GM23338 (cell line): ENCODE measurements at places on chromosomes 4 and X. TPM values are rescaled to one million over a fixed set of nuclear protein-coding genes. Genes with fewer than 3 reads are reported as not detected.

DNA sequence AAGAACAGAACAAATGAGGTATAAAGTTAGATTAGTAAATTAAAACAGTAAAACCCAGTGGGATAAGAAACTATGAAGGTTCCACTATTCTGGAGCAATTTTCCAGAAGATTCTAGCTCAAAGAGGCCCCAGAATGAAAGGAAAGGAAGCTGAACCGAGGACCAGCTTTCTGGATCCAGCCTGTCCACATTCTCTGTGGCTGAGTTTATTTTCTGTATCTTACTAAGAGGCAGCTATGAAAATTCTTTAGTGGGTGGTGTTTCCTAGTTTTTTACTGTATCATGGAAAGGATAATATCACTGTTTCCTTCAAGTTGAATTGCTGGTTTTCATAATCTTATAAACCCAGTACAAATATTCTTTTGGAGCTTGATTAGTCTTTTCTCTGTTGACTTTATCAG is 11.8 kb downstream of the DAPP1 start:
- no peak for DNase-seq

DNA sequence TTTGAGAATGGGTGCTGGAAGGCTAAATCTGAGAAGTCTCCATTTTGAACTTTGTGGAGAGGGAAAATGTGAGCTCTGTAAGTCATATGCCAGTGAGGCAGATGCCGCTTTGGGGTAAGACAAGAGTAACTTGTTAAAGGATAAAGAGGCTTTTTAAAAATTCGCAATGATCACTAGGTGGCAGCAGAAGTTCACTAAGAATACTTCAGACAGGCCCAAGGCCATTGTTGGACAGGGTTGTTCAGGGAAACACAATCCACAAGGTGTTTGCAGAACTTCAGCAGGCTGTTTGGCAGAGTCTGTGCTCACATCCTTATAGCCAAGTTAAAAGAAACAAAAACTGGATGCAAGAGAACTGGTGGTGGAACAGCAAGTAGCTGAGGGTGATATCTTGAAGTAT is 13.7 kb upstream of the PIGA start:
- peak; percentile 76 for DNase-seq

GRCh38 chrX:97849951-97850350 is 966.2 kb downstream of the RPA4 start:
- DNase-seq: no peak

DNA sequence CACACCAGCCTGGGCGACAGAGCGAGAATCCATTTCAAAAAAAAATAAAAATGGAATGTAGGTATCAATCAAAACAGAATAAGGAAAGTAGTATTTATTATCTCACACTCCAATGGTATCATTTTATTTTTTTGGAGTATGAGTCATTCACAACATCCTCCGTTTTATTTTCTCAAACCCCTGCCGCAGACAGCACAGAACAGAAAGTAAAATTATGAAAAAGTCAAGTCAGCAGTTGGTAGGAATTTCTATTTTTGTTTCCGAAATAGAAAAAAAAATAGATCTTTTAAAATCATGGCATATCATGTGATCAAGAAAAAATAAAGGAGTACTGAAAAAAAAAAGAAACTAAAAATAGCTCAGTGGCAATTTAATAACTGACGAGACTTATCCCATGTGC is 490.7 kb upstream of the TENM3 start:
- no peak for DNase-seq

GRCh38 chr4:86013621-86014020 is 346.2 kb downstream of the MAPK10 start:
- no peak for DNase-seq

- DNase-seq: no peak
Measured at GRCh38 chr4:102860611-102861324, 8.0 kb upstream of the CISD2 start.

DNA sequence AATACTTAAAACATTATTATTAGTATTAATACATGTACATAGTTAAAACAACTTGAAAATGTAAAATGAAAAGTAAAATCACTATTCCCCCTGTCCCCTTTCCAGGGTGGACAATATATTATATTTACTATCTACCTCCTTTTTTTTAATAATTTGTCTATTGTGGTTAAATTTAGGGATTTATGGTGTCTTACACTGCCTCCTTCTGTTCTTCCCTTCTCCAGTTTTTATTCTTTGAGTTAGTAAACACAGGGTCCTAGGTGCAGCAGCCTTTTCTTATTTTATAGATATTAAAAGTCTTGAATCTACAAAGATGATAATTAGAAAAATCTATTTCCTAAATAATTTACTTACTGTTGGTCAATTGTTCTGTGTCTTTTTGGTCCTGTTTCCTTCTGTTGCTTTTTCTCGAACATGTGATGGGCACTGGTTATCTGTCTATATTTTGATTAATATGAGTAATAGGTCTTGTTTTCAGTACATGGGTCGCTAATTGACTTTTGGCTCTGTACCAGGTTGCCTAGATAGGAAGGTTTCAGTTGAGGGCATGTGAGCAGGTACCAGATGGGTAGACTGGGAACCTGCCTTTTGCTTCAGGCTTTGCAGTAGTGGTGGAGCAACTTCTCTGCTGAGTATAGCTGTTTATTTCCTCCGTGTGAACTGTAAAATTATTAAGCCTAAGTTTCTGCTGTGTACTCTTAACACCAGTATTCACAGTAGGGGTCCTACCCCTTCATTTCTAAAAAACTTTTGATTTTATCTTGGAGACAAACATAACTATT is 1.1 kb downstream of the NUDT9 start:
- DNase-seq: no peak

KLB gene
- total RNA-seq: 0.03 TPM in 1 of 2 replicates, not detected in the other

RAP2C gene
- 22.7 and 25.0 TPM in 2 replicates for total RNA-seq

MORC4 gene
- 1.7 and 2.1 TPM in 2 replicates for total RNA-seq

XKRX gene
- 0.83 and 1.6 TPM in 2 replicates for total RNA-seq
